ENCODE measurements at places on chromosomes 3 and 15.
A peak's percentile ranks its signal among the peaks of the same experiment; 100 is the strongest.

DNA sequence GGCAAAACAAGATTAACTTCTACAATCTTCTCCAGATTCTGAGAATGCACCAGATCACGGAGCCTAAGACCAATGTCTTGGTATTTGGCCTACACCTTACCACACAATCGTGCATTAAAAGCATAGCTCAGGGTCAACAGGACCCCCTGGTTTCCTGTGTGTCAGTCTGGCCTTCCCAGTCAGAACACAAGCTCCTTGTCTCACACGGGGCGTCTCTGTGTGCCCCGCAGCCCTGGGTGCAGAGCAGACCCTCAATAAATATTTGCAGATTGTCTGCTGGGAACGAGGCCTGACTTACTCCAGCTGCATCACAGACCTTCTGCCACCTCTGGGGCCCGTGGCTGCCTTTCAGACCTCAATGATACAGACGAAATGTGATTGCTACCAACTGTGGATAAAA lies 82.5 kb upstream of the CTNNB1 start:
- DNase-seq: no peak

DNA sequence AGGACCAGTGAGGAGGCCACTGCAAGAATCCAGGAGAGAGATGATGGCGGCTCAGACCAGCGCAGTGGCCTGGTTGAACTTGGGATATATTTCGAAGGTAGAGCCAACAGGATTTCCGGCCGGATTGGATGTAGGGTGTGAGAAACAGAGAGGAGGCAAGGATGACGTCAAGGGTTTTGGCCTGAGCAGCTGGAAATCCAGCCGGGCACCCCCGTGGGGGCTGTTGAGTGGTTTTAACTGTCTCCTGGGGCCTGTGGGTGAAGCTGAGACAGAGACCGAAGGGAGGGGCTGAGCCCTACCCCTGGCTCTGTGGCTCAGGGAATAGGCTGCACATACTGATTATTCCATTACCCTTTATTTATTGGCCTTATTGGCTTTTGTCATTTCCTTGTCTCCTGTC lies 45.7 kb downstream of the EXOG start:
- no peak for DNase-seq

GRCh38 chr3:127970966-127971592 lies 56.0 kb downstream of the KBTBD12 start:
- no peak for DNase-seq

GRCh38 chr3:61524933-61525332 lies 36.4 kb upstream of the PTPRG start:
- no peak for DNase-seq

- DNase-seq: no peak
Measured at GRCh38 chr3:49294343-49294742, 17.3 kb upstream of the C3orf62 start.

DNA sequence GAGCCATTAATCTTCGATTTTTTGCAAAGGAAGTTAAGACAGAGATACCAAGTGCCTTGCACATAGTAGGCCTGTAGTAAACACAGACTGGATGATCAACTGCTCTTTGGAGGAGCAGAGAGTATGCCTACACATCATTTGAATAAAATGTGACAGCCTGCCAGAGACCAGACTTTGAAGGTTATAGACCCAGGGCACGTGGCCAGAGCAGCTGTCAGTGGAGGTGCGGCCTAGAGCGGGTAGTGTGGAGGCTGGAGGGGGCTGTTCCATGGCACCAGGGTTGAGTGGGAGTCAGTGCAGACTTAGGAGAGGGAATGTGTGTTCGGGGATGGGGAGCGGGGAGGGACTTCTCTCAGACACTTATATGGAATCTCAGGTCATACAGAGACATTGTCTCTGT lies 80.8 kb downstream of the SMAD3 start:
- no peak for DNase-seq

- DNase-seq: no peak
Measured at GRCh38 chr3:64174328-64174727, 50.9 kb downstream of the PRICKLE2 start.

DNA sequence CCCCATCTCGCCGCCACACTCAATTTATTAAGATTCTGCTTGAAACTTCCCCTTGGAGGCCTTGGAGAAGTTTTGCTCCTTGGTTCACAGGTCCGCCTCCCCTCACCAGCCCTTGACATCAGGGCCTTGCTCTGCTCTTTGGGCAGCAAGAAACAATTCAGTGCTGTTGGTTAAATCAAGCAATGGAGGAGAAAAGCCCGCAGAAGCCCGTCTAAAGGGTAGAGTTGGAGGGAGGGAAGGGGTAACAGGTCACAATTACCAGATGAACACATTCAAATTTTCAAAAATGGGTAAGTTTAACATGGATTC lies 429 bp downstream of the PARP9 start:
- DNase-seq: no peak

GRCh38 chr15:93088200-93088980 lies 621 bp downstream of the RGMA start:
- DNase-seq: no peak

GRCh38 chr3:43338295-43338694 lies 52.0 kb downstream of the SNRK start:
- no peak for DNase-seq

- DNase-seq: no peak
Measured at GRCh38 chr15:26050984-26051383, 187.9 kb upstream of the ATP10A start.

DNA sequence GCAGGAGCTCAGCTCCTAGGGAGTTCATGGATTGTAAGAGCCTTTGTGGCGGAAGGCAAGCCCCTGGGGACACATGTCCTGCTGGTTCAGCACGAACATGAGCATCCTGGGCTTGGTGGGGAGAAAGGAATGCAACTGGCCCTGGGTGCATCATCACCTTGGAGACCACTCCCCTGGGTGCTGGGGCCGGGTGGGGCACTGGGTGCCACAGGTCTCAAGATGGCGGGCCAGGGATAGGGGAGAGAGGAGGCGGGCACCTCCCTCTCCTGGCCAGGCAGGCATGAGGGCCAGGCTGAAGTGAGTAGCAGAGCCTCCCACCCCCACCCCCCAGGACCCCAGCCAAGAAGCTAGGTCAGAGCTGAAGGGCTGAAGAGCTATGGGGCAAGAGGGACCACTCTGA lies 768 bp downstream of the PCBP4 start:
- DNase-seq: no peak

GRCh38 chr3:68033867-68034266 lies 379.5 kb upstream of the SUCLG2 start:
- DNase-seq: no peak

DNA sequence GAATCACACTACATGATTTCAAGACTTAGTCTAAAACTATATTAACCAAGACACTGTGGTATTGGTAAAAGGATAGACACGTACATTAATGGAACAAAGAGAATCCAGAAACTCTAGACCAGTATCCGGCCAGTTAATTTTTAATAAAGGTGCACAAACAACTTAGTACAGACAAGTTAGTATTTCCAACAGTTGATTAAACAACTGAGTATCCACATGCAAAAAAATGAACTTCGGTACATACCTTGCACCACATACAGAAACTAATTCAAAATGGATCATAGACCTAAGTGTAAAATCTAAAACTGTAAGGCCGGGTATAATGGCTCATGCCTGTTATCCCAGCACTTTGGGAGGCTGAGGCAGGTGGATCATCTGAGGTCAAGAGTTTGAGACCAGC lies 46.6 kb upstream of the DUSP7 start:
- DNase-seq: no peak

DNA sequence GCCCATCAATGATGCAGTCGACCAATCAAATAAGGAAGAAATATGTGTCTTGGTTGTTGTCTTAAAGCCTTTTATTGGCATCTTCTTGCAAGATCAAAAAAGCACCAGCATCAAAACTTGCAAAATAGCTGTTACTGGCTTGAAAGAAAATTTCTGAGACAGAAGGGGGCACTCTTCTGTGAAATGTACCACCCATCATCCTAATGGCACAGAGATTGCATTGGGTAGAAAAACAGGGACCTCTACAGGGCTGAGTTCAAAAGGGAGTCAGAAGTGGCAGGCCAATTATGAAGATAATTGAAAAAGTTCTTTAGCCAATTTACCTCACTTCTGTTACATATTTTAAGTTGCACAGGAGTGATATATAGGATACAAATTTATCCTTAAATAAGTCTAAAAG lies 122.3 kb upstream of the GPR149 start:
- no peak for DNase-seq

DNA sequence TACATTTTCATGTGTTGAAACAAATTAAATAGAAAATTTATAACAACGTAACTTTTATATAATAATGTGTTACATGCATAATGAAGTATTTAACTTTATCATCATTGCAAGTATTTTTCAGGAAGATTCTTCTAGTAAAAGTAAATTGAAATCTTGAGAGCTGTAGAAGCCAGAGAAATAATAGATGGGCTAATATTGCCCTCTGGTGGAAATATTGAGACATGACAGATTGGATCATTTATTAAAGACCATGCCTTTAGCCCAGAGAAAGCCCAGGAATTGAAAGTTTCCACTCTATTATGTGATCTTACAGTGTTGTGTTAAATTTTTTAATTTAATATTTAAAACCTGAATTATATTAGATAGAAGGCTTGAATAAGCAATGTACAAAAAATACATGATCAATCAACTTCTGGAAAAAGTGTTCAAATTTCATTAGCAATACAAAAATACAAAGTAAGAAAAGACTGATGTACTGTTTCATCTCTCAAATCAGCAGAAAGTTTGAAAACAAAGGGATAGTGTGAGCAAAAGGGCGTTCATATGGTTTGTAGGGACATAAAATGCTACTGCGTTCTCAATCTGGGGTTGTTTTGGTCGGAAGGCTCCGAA lies 52.7 kb upstream of the SPTSSB start:
- DNase-seq: no peak

GRCh38 chr3:190560013-190560895 lies 46.4 kb downstream of the IL1RAP start:
- DNase-seq: no peak

DNA sequence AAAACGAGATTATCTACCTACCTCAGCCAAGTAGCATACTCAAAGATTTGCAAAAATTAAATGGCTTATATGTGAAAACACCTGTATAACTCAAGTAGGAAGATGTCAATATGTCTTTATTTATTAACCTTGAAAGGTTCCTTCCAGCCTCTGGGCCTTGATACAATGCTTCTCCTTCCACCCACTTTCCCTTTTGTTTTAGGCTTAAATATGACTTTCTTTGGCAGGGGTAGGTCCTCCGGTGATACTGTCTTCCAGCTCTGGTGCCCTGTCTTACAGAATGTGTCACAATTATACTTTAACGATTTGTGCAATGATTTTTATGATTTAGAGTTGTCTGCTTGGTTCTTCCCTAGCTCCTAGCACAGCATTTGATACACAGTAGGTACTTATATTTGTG lies 4.1 kb downstream of the LINS1 start:
- DNase-seq: no peak

- DNase-seq: no peak
Measured at GRCh38 chr15:89978914-89979313, 22.2 kb upstream of the ZNF710 start.

DNA sequence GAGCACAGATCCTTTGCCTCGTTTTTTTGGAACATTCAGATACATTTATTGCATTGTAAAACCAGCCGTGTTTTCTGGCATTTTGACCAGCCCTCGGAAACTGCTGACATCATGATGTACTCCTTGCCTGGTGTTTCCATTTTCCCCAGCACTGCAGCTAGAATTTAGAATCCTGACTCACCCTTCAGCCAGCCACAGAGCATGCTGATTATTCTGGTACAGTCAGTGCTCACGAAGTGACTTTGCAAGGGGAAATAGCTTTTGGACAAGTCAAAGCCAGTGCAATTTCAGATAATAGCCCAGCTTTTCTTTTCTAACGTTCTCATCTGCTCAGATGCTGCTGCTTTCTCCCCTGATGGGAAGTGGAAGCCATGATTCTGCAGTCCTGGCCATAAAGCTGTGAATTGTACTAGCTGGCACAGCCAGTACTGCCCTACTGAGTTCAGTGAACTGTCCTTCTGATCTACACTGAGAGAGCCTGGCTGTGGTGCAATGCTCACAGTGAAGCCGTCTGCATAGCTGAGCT lies 12.1 kb upstream of the CNBP start:
- peak; percentile 95 for DNase-seq

DNA sequence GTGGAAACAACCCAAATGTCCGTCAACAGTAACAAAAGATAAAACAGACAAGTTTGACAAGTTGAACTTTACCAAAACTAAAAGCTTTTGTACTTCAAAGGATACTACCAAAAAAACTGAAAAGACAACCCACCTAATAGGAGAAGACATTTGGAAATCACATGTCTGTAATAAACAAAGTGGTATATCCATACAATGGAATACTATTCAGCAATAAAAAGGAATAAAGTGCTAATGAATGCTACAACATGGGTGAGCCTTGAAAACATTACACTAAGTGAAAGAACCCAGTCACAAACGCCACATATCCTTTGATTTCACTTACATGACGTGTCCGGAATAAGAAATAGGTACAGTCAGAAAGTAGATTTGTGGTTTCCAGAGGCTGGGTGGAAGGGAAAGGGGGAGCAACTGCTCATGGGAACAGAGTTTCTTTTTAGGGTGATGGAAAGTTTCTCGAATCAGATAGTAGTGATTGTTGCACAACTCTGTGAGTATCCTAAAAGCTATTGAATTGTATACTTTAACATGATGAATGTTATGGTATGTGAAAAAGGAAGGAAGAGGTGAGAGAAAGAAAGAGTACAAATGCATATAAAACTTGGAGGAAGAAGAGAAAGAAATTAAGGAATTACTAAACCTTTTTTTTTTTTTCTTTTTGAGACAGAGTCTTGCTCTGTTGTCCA lies 72.7 kb upstream of the ABHD2 start:
- no peak for DNase-seq

DNA sequence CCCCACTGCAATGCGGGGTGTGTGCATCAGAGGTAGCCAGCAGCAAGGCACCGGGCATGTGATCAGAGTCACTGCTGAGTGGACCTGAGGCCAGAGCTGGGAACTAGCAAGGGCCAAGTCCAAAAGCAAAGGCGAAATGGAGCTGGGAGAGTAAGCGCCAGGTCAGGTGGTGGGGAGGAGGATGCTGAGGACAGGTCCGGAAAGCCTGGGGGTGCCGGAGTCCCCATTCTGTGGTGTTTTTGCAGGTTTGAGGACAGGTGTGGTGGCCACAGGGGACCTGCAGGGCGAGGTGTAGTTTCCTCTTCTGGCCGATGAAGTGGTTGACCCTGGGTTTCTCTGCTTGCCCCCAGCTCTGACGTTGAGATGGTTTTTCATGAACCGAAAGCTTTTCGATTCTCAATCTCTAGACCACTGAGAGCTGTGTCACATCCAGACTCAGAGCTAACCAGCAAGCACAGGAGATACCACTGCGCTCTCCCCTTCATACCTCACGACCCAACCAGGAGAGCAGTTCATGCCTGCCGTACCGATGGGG lies 35.0 kb upstream of the HES1 start:
- DNase-seq: no peak

Data from GM04503 (cell line).